Activated CD4-positive, alpha-beta T cell treated with anti-CD3 and anti-CD28 coated beads, Interleukin-2, amount 50 U/mL, for 1 hour (primary cell): ENCODE measurements at places on chromosomes 2 and 18.

DNA sequence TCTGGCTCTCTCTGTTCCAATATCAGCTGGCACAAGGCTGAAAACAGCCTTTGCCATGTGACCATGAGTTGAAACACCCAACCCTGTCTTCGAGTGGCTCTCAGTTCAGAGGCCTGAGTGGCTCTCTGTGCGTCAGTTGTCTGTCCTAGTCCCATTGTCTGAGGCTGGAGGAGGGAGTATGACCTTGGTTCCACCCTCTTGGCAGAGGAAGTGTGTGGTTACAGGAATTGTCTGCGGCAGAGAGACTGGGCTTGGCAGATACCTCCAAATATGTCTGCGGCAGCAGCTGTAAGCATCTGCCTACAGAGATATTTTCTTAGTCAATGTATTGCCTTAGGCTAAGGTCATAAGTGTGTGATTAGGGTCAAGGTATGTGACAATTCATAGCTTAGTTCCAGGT, 32.6 kb downstream of the CNGA3 start:
- DNase-seq = no peak

GRCh38 chr2:186068139-186068801, 329.7 kb downstream of the FSIP2 start:
- DNase-seq = no peak

- peak; percentile 64 for DNase-seq
These were observed 142.8 kb downstream of the NDUFA10 start for GRCh38 chr2:239882331-239882732.

- DNase-seq = no peak
These were observed 1.9 kb downstream of the REV1 start for GRCh38 chr2:99487906-99488305.

- DNase-seq = no peak
These were observed 106.9 kb upstream of the OTOS start for GRCh38 chr2:240247241-240247867.

DNA sequence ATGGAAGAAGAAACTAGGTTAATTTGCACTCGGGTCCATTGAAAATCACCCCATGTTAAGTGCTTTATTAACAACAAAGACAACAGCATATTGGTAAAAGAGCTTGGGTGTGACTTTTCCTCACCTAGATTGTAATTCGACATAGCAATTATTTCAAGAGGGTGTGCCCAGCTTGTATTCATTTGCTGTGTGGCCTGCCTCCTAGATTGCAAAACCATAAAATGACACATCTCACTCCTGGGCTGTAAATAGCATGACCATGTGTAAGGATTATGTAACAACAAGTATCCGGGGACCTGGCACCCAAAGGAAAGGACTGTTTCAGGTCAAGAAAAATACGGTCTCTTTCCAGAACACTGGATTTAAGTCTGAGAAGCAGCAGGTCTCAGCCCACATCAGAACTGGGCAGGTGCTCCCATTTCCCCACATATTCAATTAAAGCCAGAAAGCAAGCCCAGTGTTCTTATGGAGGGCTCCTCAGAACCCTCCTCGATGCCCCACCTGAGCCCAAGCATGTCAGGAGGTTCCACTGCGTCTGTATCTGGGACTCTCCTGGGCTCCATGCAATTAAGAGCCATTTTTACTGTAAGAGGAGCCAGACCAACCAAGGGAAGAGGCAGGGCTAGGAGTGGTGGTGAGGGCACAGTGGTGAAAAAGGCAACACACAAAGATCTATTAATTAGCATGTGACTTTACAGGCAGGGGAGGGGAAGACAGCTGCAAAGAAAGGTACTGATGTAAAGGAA, 39.2 kb downstream of the MREG start:
- no peak for DNase-seq

DNA sequence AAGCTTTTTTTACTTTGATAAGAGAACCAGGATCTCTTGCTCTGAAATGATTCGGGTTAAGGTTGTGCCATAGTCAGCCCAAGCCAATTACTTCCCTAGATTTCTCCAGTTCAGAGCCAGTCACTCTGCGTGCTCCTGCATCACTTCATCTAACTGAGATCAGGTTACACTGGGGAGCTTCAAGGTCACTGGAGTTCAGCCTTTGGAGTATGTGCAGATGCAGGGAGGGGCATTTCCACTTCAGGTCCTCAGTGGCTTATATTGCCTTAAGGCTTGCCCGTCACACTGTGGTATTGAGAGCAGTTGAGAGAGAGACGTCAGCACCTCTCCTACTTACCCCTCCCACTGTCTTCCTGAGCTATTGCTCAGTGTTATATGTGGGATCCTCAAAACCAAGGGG, 317.8 kb downstream of the EPHA4 start:
- no peak for DNase-seq

GRCh38 chr2:182717416-182717815, 1.4 kb downstream of the DNAJC10 start:
- DNase-seq = no peak
